NCI-H2081 treated with DMSO at 0.1 percent for 48 hours (cell line): ENCODE measurements at places on chromosomes 5 and 9.

DNA sequence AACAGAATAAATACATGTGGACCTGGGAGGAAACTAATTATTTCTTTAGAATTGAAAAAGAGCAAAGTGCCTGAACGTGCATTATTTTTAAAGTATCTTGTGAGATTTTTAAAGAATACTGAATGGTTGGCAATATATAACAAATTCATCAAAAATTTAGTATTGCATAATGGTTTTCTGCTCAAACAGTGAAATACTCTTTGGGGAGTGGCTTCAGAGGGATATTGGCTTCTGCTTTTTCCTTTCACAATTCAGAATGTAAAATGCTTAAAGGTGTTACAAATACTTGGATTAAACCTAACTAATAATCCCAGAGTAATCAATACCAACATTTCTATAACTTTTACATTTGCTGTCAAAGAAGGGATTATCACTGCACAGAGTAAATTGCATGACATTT, 379.3 kb upstream of the CHD1 start:
- DNase-seq, result no peak

DNA sequence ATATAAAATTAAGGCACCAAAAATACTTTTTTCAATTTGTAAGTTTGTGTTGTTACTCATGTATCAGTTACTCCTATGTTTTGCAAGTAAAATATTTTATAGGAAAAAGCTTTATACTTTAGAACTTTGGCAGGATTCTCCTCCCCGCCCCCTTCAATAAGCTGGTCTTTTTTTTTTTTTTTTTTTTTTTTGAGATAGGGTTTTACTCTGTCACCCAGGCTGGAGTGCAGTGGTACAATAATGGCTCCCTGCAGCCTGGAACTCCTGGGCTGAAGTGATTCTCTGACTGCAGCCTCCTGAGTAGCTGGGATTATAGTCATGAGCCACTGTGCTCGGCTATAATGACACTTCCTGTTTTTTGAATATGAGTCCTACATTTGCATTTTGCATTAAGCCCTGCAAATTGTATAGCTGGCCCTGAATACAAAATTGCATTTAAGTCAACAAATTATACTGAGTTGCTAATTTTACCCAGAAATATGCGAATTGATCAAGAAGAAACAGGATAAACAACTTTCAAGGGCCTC, 192.9 kb downstream of the PIK3R1 start:
- no peak for DNase-seq

- no peak for DNase-seq
These were observed 300.8 kb downstream of the CDH9 start for GRCh38 chr5:26737348-26738265.

- DNase-seq, result no peak
These were observed 47.8 kb downstream of the AHRR start for GRCh38 chr5:369151-369868.

DNA sequence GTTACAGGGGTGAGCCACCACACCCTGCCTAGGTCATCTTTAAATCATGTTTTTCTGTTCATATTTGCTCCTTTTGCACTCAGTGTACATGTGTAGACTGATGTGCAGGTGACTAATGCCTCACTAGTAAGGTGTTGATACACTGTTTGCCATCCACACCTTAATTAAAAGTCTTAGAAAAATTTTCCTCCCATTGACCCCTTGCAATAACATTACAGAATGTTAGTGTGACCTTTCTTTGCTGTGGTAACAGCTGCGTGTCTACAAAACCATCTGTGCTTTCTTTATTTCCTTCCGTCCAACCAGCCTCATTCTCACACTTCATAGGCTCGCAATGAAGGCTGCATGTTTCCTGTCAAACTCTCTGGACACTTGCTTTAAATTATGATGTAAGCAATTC, 6.6 kb upstream of the CEMIP2 start:
- DNase-seq, result no peak

- DNase-seq, result no peak
These were observed 35.6 kb downstream of the ADRA1B start for GRCh38 chr5:159951834-159952233.
